GM13977 (cell line): ENCODE measurements at places on chromosomes 1 and 21.

DNA sequence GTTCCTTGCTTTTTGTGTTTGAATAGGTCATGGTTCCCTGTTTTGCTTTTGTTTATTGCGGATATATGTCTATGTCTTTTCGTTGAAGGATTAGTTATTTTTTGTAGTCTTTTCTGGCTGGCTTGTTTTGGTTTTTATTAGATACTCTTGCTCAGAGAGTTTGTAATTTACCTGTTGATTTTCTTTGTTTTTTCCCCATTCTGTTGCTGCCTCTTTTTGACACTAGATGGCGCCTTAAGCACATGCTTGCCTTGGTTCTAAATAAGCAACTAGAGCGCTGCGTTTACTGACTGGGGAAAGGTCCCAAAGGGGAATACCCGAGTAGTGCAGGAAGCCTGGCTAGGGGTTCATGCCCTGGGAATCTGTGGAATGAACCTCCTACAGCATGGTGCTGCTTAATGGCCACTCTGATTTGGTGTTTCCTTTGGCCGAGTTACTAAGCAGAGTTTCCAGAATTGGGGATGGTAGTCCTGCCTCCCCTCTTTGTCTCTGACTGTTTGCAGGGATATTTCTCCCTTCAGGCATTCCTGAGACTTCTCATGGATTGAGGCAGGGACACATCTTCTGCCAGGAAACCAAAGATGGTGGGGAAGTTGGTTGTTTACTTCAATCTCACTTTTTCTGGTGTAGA lies 143.2 kb downstream of the PTPRU start:
- DNase-seq: no peak

GRCh38 chr1:55781003-55781402 lies 565.8 kb upstream of the USP24 start:
- DNase-seq: no peak

DNA sequence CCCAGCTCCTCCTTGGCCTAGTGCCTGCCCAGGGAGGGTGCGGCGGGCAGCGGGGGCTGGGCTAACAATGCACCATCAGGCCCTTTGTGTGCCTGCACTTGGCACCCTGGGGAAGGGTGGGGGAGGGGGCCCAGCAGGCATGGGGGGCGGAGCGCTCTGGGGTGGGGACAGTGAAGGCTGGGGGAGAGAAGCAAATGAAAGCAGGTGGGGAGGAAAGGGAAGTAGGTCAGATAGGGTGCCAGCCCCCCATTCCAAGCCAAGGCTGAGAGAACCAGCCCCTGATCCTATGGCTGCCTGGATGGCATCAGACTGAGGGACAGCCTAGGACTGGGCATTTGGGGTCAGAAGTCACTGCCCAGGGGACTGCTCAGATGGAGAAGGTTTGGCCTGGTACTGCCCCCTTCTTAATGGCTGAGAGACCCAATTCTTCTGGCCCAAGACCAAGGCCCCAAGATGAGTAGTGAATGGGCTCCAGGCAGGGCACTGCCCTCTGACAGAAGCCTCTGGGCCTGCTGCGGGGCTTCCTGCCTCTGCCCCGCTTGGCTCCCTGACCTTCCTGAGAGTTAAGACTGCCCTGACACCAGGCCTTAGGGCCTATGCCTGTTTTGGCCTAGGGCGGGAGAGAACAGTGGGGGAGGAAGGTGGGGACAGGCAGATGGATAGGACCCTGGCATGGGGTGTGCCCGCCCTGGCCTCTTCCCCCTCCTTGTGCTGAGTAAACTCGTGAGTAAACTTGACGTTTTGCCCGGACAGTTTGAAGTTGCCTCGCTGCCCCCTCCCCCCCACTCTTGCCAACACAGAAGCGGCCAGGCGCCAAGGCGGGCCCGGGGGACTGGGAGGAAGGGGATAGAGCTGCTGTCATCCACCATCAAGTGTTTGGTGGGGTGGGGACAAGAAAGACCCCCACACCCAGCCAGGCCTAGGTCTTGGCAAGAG lies 2.7 kb downstream of the ZBTB7B start:
- DNase-seq: no peak

DNA sequence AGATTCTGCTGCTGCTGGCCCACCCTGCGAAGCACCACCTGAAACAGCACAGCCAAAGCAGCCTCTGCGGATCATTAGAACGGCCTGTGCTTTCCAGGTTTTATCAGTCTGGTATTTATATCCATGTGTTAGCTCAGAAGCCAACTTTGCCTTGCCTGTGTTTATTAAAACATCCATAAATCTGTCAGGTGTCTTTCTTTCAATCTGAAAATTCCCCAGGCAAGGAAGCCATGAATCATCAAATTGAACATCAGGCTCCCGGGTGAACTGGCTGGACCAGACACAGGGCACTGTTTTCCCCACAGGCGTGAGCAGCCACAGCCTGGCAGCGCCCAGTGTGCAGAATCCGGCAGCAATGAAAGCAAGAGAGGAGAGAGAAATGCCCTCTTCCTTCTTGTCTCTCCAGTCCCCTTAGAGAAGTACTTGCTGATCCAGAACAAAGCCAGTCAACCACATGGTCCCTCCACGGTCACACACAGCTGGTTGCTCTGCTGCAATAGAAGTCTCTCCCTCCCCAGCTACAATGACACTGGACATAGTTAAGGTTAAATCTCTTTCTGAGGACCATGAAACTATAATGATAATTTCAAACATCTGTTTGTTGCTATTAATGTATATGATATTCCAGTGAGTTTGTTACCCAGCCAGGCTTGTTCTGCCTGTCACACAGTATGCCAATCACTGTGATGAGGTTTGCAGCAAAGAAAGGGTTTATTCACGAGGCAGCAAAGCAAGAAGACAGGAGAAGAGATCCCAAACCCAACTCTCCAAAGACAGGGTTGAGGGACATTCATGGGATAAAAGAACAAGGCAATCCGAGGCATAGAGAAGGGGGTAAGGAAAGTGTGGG lies 212.1 kb upstream of the FMN2 start:
- no peak for DNase-seq

- DNase-seq: no peak
These were observed 9.7 kb upstream of the GBP6 start for GRCh38 chr1:89354205-89354604.

DNA sequence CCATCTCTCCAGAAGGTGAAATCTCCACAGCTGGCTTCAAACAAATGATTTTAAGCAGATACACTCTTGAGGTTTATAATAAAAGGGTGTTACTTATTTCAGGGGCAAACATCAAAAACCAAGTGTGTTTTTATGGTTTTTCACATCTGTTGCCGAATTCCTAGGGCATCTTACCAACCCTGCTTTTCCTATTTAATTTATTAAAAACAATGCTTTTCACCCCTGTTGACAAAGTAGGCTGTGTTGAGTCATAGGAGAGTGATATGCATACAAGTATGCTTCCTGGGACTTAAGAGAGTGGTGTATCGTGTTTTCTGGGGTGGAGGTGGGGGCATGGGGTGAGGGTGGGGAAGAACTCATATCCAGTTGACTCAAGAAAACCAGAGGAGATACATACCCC lies 29.3 kb upstream of the IL20 start:
- no peak for DNase-seq

DNA sequence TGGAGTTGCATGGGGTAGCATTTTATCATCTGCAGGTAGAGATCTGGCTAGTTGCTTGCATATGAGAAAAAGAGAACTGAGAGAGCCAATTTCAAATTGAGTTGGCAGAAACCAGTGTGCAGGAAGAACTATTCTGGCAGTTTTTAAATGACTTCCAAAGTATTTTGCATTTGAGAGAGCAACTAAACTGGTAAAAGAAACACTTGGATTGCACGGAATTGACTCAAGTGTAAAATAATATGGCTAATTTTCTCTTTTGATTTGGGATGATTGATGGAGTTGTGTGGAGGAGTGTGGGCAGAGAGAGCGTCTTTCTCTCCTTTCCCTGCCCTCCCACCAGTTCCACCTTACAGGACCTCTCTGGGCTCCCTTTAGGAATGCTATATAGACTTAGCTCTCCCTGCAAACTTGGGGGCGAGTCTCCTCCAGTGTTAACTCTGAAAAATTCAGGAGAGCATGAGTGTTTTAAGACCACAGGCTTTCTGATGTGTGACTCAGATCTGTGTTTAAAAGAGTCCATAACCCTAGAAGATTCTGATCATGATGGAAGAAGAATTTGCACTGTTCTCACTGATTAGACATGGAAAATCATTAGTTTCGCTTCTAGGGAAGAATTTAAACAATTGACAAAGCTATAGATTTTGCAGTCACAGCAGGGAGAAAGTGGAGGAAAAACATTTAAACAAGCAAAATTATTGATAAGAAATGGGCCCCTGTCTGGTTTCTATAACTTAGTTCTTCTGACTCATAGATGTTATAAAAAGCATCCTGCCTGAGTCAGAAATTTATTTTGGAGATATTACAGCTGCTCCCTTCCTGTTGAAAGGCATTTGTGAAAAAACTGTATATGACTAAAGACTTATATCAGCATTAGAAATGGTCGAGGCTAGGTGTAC lies 24.9 kb upstream of the CTBS start:
- DNase-seq: peak; percentile 38

GRCh38 chr1:239952348-239953308 lies 139.1 kb upstream of the FMN2 start:
- no peak for DNase-seq

GRCh38 chr1:201887116-201887866 lies 1.4 kb upstream of the SHISA4 start:
- peak; percentile 17 for DNase-seq

GRCh38 chr1:1669468-1670440 lies 10.9 kb upstream of the CDK11B start:
- DNase-seq: peak; percentile 13

DNA sequence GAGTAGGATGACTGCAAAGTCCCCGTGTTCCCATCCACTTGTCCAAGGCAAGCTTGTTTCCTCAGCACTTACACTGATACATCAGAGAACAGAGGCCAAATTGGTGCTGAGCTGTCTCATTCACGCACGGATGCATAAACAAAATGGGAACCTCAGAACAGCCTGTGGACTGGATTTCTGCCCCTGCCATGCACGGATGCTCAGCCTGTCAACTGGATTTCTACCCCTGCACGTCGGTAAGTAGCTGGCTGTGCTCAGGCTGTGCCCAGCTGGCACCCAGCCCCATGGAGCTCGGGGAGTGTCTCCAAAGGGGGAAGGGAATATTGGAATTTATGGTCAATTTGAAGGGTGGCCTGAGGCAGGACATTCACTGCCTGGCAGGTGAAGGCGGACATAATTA lies 40.8 kb upstream of the TMPRSS2 start:
- no peak for DNase-seq

GRCh38 chr1:206508956-206509355 lies 1.6 kb downstream of the RASSF5 start:
- DNase-seq: no peak

DNA sequence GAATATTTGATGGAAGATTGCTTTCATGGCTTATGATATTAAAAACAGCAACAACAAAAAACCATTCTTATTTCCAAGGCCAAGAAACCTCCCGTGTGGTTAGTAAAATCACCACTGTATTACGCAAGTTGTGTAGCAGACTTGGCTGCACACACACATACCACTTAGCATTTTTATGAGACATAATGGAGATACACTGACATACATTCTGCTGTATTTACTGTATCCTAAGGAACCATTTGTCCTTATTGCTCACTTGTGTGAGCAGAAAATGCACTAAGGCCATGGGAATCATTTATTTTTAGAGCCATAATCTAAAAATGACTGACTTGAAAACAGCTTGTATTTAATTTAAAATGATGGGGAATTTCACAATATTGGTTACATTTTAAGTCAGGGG lies 584 bp upstream of the C1orf141 start:
- no peak for DNase-seq

- peak; percentile 86 for DNase-seq
These were observed 33.6 kb downstream of the NUAK2 start for GRCh38 chr1:205287767-205288559.

- no peak for DNase-seq
These were observed 388.5 kb upstream of the C1orf87 start for GRCh38 chr1:60461925-60462595.

DNA sequence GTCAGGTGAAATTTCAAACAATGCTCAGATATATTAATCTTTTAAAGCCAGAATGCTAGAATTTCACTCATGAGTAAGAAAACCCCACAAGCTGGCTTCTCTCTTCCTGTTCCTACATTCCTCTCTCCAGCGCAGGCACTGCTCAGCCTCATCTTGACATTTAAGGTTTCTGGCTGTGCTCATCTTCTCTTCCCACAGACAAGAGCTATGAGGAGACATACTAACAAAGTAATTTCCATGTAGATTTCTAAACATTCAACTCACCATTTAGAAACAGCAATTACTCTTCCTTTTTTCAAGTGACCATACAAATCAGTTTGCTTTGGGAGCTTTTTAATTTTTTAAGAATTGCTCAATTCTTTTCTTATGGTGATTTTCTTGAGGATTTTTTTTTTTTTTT lies 7.8 kb upstream of the LRRC8D start:
- no peak for DNase-seq

GRCh38 chr1:216422821-216423520 lies at the start of gene USH2A:
USH2A (minus strand) TSS chr1:216423448; CDS start chr1:216422336, 1,112 bp downstream.
- DNase-seq: no peak

DNA sequence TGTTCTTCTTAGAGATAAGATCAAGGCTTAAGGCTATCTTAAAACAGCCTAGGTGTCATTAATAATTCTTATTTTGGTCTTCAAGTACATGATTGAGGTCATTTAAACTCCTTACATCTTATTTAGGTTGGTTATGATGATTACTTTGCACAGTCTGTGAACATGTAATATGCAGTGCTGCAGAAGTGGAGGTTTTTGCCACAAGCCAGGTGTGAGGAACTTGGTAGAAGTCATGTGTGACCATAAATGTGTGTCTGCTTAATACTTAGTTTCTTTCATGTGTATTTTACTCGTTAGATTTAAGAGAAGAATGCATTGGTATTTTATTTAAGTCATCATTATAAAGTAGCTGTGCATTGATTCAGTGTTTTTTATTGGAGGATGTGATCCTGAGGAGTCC lies 10.1 kb downstream of the ATG4C start:
- no peak for DNase-seq

- no peak for DNase-seq
These were observed 2.7 kb upstream of the ADSS2 start for GRCh38 chr1:244454412-244454811.

DNA sequence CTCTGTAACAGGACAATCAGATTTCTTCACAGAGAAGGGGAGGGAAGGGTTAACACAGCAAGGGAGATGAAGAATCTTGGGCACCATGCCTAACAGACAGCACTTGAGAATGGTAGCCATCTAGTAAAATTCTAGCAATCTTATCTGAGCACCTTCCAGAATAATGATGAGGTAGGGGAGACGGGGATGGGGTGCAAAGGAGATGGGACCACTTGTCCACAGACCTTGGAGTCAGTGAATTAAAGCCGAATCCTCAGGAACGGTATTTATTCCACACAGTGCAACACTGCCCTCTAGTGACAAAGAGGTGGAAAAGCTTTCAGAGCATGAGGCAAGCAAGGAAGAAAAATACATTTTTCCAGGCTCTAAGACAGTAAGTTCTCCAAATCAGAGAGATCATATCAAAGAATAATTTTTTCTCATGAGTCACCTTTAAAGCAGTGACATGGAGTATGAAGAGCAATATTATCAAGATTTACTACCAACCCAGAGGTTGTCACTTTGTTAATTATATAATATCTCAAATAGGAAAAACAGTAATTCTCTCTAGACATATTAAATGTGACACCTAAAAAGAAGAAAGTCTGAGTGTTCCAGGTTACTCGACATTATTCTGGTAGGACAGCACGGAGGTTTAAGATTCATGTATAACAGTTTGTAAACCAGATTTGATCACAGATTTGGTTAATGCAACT lies 43.3 kb upstream of the LPAR3 start:
- peak; percentile 25 for DNase-seq
